ENCODE measurements at places on chromosomes 12 and 14.

DNA sequence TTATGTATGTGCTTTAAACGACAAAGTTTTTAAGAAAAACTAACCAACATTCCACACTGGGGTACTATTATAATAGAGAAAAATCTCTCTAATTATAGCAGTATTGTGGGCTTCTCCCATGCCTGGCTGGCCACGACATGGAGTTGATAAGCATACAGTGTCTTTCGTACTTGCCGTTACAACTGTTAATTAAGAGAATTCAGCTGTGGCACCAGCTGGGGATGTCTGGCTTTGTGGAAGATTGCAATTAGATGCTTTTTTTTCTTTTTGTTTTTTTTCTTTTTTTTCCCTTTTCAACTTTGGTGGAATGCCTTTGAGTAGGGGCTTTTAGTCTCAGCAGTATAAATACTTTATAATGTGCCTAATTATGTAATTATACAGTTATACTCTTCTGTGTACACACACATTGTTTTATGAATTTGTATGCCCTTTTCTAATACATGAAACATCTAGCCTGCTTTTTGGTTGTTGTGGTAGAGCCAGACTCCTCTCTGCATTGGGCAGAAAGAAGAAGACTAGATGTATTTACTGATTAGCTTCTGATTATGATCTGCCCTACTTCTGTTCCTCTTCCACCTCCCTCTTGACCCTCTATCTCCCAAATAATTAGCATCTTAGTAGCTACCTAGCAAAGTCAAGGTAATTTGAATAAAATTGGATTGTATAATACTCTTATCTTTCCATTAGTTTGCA, 76.4 kb downstream of the SUSD6 start:
- no peak for DNase-seq

DNA sequence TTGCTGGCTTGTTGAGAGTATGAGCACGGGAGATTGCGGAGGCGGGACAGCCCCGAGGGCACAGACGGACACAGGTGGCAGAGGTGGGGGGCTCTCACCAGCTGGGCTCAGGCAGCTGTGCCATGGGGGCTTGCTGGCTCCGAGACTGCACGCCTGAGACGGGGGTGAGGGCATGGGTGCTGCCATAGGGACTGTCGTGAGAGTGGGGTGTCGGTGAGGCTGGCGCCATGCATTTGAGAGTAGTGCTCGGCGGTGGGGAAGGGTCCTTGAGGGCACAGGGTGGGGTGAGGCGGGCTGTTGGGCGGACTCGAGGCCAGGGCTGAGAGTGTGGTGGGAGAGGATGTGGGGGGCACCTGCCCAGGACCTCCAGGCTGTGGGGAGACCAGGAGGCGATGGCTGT, 40.7 kb upstream of the TEX22 start:
- DNase-seq = no peak

DNA sequence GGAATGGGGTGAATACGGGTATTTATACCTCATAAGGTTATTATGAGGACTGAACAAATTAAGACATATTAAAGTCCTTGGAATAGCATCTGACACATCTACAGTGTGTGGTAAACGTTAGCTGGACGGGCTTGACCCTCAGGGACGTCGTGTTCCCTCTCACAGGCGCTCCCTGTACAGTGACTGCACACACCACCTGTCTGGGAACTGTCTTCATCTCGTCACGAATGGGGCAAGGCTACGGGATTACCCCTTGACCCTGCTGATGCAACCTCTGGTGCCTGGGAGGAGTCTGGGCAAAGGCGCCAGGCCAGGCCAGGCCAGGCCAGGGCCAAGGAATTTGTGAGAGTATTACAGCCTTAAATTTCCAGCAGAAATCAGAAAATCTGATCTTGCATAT, 191.1 kb downstream of the CALM1 start:
- no peak for DNase-seq

DNA sequence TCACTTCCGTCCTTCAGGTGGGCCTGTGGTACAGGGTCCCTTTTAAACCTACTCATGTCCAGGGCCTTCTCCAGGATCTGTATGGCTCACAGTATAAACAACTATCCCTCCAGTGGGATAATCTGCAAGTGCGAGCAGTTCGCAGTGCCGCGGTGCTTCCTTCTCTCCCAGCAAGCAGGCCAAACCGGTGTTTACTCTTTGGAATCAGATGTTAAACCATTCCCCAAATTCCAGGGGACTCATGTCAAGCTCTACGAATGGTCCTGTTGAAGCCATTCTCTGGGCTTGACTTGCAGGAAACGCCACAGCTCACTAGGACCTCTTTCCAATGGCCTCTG, 59.6 kb downstream of the OR11H12 start:
- DNase-seq = no peak

DNA sequence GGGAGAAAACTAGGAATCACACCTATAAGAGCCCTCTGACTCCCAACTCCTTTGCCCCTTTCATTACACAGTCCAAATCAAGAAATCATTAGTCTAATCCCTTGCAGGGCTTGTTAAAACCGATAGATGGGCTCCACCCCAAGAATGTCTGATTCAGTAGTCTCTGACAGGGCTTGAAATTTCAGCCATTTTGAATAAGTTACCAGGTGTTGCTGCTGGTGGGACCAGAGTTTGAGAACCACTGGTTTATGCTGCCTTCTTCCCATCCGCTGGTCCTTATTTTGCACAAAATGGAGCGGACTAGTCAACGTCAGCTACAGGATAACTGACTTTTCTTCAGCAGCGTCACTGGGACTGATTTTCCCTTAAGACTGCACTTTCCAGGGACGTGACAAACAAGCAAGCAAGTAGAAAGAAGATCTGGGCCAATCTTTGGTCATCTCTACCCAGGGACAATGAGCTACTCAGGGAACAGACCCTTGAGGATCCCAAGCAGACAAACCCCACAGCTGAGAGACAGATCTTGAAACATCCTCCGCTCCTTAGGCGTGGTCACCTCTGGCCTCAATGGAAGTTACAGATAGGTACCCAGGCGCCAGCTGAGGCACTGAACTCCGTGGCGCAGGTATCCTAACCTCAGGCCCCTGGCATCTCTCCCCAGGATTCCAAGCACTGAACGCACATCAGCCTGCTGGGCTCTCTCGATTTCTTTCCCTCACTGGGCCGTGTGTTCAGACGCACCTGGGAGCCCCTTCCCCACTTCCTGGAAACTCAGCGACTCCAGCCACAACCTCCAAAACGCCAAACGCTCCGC, 900 bp downstream of the KCTD10 start:
- no peak for DNase-seq

GRCh38 chr12:12592930-12593329, 18.7 kb upstream of the CREBL2 start:
- no peak for DNase-seq

DNA sequence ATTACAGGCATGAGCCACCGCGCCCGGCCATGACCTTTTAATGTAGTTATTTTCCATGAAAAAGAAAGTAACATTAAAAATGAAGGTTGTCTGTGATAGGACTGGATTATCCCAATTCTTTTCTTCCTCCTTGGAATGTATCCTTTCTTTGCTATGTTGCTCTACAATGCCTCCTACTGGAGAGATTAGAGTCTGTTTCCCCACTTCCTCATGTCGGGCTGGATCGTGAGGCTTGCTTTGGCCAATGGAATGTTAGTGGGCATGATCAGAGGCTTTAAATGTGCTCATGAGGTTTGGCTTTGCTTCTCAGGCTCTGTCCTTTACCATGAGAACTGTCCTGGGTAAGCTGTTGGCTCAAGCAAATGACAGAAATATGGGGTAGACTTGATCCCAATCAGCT, 34.7 kb upstream of the SOCS2 start:
- no peak for DNase-seq

- DNase-seq = no peak
Measured at GRCh38 chr12:119179335-119180021, 747 bp downstream of the HSPB8 start.

GRCh38 chr12:96187956-96188355, 6.2 kb upstream of the ELK3 start:
- no peak for DNase-seq

DNA sequence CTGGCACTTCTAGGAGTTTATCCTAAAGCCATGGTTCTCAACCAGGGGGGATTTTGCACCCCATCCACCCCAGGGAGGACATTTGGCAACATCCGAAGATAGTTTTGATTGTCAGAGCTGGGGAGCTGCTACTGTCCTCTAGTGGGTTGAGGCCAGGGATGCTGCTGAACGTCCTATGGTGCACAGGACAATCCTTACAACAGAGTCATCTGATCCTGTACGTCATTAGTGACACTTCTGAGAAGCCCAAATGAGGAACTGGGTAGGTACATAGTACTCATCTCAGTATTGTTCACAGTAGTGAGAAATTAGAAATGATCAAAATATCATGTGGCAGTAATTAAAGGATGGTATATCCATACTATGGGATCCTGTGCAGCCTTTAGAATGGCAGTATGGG, 185.1 kb downstream of the CHST11 start:
- no peak for DNase-seq

- no peak for DNase-seq
Measured at GRCh38 chr14:49050822-49051221, 535.4 kb downstream of the RPS29 start.

- DNase-seq = no peak
Measured at GRCh38 chr12:76060111-76060510, 24.4 kb downstream of the NAP1L1 start.

DNA sequence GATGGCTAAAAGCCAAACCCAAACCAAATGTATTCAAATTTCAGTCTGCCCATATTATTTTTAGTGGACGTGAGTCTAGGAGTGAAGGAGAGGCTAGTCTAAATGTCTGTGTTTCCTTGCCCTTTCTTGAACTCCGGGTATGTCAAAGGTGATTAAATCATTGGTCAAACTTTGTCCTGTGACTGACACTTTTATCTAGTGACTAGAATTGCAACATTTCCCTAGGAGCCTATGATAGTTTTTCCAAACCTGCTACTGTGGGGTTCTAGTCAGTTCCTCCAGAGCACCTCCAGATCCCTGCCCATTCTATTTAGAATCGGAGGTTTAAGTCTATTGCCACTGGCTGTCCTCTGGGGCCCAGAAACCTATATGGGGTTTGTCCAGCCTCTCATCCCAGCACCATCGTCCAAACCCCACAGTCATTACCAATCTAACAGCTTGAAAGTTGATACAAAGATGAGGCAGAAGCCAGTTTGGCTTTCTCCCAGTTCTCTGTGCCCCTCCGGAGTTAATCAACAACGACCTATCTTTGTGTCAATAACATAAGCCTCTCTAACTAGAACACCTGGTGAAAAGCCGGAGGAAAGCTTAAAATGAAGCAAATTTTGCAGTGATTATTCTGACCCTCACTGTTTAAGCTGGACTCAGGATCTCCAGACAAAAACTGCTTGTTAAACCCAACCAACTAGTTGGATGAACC, 306.7 kb downstream of the ZFP36L1 start:
- no peak for DNase-seq

DNA sequence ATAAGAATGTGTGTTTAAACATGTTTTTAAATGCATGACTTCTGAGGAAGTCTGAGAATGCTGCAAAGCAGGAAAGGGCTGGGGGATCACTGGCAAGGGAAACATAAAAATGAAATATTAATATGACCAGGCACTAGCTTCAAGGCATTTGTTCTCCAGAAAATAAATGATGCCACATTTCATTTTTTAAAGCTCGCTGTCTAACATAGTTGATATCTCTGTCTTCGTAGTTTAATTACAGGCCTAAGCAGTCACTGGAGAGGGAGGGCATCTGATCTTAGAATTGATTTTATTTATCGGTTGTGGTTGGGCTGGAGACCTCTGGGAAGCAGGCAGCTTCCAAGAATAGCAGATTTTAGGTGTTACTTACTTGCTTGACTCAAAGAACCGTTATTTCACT, 87.5 kb downstream of the TBC1D30 start:
- DNase-seq = no peak

Data from stimulated activated CD8-positive, alpha-beta memory T cell treated with anti-CD3 and anti-CD28 coated beads, Interleukin-4, amount 100 ng/mL, for 48 hours (primary cell).